CMK (cell line): ENCODE measurements at places on chromosomes 6 and 20.

DNA sequence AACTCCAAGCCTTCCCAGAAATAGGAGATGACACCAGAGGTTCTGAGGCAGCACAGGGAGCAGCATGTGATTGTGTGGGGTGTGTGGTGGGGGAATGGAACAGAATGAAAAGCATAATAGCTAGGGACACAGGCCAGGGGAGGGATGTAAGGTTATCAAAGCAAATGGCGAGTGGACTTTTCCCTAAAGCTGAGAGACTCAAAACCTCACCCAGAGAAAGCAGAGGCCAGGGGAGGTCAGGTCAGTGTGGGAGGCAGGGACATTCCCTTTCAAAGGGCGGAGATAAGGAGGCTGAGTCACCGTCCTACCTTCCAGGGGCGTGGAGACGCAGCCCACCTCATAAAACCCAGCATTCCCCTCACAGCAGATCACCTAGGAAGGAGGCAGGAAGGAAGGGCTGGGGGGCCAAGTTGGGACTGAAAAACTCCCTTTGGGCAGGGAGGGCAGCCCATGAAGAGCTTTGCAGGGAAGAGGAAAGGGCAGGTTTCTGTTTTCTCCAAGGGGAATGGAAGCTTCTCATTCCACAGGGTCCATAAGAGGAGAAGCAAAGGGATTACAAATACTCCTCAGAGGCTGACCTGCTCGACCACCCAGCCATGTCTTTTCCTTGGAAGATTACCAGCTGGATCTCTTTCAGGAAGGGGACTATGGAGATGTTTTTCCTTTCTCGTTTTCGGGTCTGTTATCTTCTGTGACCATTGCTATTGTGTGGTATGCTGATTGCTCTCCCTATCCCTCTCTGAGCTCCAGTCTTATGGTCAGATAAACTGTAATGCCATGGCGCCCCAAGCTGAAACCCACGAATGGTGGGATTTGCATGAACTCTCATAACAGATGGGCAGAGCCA is 9.6 kb upstream of the LY6G5C start:
- DNase-seq: no peak

DNA sequence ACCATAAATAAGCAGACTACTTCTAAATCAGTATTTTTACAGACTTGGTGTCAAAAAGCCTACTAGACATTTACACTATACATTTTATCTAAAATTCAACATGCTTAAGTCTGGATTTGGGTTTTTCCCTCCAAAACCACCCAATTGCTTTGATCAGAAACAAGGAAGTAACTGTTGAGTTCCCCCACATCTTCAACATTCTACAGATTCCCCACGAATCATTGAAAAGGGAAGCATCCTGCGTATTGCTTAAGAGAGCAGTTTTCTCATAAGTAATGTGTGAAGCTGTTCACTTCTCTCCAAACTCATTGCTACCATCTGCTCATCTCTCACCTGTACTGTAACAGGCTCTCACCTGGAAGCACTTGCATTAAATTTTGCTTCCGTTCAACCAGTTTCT is 36.4 kb upstream of the RNF144B start:
- no peak for DNase-seq

- DNase-seq: no peak
These were observed 3.1 kb downstream of the ZNF76 start for GRCh38 chr6:35262596-35262995.

- DNase-seq: no peak
These were observed 68.7 kb upstream of the STMND1 start for GRCh38 chr6:17032988-17033634.

- DNase-seq: no peak
These were observed 24.8 kb downstream of the AFDN start for GRCh38 chr6:167851370-167851952.

- no peak for DNase-seq
These were observed 58.6 kb upstream of the PTCHD4 start for GRCh38 chr6:48169635-48170034.

- no peak for DNase-seq
These were observed 17.9 kb upstream of the TRIM26 start for GRCh38 chr6:30231067-30231466.

- DNase-seq: no peak
These were observed 1.9 kb downstream of the DDR1 start for GRCh38 chr6:30885999-30886896.

DNA sequence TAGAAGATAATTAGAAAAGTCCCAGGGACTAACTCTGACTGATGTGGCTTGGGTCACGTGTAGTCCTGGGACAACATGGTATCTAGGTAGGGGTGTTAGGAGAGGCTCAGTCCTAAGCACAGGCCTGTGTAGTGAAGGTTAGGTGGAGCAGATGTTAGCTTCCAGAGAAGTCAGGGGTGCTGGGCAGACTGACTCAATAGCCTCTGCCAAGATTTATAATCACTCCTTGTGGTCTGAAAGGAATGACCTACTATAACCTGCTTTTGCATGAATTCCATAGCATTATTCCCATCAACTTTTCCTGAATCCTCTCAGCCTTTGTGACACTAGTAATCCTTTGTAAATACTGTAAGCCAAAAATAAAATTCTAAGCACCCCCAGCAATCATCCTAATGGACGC is 10.2 kb upstream of the PEX7 start:
- DNase-seq: no peak

- no peak for DNase-seq
These were observed 227.0 kb downstream of the SYNDIG1 start for GRCh38 chr20:24696396-24696795.

GRCh38 chr20:62921119-62921687 is 5.1 kb downstream of the DIDO1 start:
- no peak for DNase-seq

DNA sequence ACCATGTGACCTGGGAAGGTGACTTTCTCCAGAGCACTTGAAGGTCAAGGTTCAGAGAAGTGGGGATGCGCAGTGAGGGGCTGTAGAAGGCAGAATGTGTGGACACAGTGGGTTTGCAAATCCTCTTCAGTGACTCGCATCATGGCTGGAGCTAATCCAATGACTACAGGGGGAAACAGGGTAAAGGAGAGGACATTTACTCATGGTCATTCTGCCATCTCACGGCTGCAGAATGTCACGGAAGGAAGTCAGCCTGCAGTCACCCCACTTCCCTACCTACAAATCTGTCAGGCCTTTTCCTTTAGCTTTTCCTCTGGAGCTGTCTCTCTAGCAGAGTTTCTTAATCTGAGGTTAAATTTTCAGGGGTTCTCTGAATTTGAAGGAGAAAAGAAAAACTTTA is 337.6 kb downstream of the CDC5L start:
- DNase-seq: no peak

- DNase-seq: no peak
These were observed 58.4 kb downstream of the SYTL3 start for GRCh38 chr6:158708239-158708638.

GRCh38 chr6:26401389-26401986 is 587 bp upstream of the BTN3A1 start:
- no peak for DNase-seq

DNA sequence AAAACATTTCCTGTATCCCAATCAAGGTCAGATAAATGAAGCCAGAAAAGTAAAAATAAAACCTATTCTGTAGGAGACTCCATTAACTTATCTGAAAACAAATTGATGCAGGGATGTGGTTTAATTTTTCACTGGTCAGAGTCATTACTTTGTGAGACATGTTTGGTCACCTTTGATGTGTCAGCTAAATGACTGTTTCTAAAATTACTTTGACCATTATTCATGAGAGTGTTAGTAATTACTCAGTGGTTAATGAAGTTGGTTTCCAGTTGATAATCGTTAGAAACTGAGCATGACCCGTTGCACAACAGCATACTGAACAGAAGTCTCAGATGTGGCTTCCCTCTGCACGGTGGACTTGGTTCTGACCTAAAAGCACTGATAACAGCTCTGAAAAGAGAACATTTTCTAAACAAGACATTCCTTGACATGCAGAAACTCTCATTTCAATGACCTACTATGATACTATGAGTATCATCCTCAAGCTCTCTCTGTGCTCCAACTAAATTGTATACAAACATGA is 410.5 kb upstream of the RNF217 start:
- DNase-seq: no peak

DNA sequence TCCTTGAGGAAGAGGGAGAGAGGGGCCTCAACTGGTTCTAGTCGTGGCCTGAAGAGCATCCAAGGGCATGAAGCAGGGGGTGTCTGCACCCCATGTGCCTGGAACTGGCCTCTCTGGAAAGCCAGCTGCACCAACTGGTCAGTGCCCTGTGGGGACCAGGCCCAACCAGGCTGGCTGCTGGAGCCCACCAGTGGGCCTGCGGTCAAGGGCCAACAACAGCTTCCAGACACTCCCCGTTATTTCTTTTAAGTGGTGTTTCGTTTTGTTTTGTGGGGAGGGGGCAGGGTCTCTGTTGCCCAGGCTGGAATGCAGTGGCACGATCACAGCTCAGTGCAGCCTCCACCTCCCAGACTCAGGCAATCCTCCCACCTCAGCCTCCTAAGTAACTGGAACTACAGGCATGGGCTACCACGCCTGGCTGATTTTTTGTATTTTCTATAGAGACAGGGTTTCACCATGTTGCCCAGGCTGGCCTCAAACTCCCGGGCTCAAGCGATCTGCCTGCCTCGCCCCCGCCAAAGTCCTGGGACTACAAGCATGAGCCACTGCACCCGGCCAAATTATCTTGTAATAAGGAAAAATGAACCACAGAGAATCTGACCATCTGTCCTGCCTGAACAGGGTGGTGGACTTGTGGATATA is 11.9 kb upstream of the C20orf144 start:
- DNase-seq: no peak

DNA sequence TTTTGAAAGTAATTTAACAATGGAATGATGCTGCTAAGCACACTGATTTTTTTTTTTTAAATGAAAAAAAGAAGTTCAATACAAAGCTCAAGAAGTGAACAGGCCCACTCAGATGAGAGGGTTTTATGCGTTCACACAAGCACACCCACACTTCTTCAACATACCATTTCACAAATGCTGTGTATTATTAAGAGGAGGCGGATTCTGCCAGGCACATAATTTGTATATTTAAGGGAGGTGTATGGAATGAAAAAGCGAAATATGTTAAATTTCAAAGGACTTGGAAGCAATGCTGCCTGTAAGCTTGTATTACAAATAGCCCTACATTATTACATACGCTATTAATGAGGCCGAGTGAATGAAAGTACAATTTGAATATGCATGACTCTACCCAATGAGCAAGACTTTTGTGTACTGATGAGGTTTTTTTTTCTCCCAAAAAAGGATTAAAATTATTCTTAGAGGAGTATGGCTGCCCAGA is 123.9 kb downstream of the INSM1 start:
- no peak for DNase-seq

- no peak for DNase-seq
These were observed 283.7 kb upstream of the NT5E start for GRCh38 chr6:85166114-85166741.

DNA sequence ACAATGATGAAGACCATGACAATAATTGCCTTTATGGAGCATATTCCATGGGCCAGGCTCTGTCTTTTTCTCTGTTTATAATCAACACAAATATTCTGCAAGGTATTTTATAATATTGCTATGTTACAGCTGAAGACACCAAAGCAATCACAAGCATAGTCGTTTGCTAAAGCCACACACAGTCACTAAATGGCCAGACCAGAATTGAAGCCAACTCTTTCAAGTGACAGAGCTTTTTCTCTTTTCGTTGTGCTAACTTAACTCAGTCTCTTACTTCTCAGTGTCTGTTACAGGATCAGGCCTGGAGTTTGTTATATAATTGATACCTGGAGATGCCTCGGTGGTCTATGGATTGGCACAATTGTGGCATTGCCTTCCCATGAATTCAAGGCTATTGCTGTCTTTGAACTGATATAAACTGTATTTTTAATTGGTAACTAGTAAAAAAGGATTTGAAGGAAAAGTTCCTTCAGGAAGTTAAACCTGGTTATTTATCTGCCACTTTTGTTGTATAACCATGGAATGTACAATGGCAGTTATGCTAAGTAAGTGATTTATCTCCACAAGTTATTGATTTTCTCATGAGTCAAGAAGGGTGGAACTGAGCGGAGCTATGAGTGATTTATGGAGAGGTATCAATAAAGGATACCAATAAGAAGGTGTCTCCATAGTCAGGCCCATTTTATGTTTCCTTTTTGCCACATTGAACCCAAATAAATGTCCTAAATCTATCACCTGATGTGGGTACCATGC is 67.6 kb downstream of the PFDN4 start:
- no peak for DNase-seq
